ENCODE measurements at places on chromosomes 7 and 10.

DNA sequence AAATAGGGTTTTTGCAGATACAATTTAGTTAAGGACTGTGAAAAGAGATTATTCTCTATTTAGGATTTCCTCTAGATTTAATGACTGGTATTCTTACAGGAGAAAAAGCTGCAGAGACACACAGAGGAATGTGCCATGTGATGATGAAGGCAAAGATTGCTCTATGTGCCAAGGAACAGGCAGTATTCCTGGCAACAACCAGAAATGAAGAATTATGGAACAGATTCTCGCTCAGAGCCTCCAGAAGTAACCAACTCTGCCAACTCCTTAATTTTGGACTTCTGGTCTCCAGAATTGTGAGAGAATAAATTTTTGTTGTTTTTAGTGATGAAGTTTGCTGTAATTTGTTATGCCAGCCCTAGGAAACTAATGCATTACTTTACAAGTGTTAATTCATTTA is 307.6 kb upstream of the SEMA3A start:
- no peak for DNase-seq

DNA sequence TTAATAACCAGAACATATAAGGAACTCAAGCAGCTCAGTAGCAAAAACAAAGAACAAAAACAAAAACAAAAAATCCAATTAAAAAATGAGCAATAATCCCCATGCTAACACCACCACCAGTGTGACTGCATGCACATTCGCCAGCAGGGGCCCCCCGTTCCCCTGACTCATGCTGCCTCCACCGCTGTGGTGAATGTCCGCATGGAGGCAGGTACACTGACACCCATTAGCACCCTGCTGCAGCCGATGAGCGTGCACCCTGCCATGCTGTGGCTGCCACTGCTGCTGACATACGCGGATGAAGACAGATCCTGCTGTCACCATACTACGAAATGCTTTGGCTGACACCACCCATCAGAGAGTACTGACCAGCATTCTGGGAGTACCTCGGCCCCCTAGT is 321.6 kb upstream of the LRRTM3 start:
- no peak for DNase-seq

DNA sequence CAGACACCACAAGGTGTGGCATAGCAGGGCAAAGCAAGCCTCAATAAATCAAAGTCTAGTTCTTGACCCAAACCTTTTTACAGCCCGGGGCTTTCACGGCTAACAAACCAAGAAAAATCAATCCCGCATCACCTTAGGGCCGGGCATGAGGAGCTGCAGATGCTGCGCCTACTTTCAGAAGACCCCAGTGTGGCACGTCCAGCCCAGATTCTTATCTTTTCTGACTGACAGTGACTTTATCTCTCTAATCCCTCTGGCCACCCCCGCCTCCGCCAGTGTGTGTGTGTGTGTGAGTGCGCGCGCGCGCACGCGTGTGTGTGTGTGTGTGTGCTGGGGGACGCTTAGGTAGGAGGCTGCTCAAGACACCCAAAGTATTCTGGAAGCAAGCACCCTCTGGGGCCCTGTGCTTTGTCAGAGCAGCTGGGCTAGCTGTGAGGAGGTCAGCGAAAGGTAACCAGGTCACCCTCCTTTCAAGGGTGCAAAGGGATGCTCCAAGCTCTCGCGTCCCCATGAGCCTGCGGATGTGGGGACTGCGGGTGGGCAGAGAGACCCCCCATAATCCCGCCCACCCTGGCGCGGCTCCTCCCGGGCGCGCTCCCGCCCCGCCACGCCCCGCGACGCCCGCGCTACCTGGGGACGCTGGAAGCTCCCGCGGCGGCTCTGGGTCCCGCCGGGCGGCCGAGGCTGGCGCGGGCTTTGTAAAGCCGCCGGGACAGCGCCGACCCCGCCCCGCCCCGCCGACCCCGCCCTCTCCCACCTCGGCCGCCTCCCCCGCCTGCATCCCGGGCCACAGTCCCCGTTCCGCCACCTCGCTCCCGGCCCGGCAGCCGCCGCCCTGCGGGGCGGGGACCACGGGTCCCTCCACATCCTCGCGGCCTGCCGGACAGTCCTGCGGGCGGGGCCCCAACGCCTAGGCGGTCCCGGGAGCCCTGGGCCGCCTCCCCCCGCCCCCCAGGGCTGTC is 57.1 kb upstream of the RHOBTB1 start:
- peak; percentile 58 for DNase-seq

DNA sequence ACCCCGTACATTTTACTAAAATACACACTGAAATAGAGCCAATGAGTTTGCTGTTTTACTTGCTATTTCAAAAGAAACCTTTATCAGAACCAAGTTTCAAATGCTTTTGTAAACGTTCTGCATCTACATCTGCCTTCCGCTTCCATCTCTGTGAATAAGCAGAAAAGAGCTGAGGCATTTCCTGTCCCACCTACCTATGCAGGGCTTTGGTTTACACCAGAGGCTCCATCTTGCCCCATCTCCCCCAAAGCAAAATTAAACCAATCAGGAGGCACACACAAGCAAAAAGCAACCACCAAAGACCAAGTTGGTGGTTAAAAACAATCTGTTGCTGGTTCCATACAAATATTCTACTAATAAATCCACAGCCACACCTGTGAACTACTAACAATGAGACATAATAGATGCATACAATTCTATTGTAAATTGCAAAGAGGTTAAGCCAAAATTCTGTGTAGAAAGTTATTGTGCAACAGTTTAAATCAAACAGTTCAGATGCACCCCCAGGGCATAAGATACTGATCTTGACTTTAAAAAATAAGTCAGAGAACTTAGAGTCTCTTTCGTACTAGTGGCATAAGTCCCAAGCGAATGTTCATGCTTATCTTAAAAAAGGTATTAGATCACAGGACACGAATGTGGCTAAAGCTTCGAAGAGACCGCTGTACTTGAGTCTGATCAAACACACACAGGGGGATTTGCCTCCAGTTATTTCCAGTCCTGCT is 83.9 kb downstream of the FGFR2 start:
- no peak for DNase-seq

DNA sequence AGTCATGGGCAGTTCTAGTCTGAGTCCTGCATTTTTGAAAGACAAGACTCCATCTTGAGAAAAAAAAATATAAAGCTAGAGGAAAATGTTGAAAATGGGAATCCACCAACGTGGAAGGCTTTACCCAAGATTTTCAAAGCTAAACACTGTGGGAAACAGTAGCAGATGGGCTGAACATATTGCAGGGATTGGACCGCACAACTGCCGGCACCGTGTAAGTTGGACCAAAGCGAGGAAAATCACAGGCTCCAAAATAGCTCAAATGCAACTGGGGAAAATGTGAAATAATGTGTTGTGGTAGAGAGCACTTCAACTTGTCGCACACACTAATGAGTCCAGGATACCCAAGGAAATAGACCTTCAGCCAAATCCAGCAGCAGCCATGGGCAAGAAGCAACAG is 26.4 kb upstream of the ADRB1 start:
- no peak for DNase-seq

DNA sequence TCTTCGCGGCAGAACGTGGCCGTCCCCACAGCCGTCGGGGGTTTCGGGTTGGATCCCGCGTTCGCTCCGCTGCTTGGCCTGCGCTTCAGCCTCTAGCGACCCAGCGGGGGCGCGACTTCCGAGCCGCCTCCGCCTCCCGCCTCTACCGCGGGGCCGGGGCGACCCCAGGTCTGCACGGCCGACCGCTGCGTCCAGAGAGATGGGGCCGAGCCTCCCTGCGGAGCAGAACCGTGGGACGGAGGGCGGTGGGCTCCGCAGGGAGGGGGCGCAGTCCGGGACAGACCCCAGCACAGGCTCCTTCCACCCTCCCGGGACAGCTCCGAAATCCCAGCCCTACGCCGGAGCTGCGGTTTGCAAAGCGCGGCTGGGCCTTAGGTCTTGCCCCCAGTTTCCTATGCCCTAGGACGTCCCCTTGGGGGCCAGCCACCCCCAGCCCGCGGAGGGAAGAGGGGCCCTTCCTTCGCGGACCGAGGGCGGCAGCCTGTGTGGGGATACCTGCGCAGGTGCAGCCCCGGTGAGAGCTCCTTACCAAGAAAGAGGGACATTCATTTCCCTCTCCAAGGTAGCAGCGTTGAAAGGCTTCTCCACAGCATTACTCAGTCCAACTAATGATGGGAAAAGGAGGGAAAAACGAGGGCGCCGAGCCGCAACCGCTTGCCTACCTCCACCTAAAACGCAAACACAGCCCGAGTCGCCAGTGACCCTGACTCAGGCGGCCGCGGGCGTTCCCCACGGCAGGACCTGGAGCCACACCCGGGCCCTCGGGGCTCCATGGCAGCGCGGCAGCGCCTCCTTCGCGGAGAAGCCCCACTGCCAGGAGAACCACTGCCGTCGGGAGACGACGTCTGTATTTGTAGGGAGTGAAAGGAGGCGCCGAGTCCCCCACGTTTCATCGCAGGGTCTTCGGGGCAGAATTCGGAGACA is 115.7 kb downstream of the BMS1 start:
- DNase-seq = no peak

- DNase-seq = no peak
These were observed 197.5 kb downstream of the PTN start for GRCh38 chr7:137146012-137146455.

GRCh38 chr10:114103284-114103683 is 59.6 kb downstream of the ADRB1 start:
- DNase-seq = peak; percentile 55

DNA sequence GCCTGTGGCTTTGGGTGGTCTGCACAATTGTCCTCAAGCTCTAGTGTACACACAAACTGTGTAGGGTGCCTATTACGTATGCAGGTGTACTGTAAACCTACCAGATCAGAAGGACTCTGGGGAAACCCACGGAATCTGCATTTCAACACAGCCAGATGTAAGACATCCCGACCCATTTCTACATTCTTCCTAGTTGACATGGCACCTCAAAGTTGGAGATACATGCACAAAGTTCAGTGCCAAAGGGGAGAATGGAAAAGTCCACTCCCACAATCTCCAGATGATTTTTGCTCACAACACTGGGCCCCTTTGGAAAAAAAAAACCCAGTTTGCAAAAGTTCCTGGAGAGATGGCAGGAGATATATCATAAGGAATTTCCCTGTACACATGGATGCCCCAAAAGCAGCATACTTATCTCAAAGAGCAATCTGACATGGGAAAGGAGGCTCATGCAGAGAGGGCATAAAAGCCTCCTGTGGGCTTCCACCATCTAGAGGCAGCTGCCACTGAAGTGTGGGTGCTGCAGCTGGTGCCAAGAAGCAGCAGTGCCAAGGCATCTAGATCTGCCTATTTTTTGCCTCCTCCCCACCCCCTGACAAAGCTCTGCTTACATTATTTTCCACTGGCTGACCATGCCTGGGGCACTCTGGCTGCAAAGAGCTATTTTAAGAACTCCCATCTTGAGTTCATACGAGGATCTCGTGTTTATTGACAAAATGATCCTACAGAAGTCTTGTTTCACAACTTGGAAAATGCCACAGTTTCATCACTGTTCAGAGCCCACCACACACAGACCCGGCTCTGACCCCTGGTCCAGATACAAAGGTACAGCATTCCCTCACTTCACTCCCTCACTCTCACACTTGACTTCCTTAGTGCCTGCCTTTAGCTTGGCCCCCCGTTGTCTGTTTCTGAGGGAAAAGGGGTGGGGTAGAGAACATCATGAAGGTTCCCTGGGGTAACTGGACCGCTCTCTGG is 12.9 kb downstream of the TECTB start:
- no peak for DNase-seq

DNA sequence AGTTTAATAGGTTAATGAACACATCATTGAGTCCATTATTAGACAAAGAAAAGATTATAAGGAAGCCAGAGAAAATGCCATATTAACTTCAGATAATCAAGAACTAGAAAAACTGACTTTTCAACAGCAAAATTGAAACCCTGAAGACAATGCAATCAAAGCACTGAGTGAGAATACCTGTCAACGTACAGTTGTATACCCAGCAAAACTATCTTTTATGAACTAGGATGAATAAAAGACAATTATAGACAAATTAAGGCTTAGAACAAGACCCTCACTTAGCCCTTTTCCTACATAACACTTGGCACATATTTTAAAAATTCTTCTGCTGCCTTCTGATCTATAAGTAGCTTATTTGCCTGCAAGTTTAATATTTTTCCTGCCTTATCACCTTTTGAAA is 19.0 kb upstream of the DGKI start:
- DNase-seq = no peak

- no peak for DNase-seq
These were observed 810.7 kb downstream of the MAGI2 start for GRCh38 chr7:78642751-78643150.

- no peak for DNase-seq
These were observed 54.7 kb upstream of the BICC1 start for GRCh38 chr10:58457761-58458616.

- DNase-seq = no peak
These were observed 159.5 kb downstream of the GLI3 start for GRCh38 chr7:42077271-42078135.

DNA sequence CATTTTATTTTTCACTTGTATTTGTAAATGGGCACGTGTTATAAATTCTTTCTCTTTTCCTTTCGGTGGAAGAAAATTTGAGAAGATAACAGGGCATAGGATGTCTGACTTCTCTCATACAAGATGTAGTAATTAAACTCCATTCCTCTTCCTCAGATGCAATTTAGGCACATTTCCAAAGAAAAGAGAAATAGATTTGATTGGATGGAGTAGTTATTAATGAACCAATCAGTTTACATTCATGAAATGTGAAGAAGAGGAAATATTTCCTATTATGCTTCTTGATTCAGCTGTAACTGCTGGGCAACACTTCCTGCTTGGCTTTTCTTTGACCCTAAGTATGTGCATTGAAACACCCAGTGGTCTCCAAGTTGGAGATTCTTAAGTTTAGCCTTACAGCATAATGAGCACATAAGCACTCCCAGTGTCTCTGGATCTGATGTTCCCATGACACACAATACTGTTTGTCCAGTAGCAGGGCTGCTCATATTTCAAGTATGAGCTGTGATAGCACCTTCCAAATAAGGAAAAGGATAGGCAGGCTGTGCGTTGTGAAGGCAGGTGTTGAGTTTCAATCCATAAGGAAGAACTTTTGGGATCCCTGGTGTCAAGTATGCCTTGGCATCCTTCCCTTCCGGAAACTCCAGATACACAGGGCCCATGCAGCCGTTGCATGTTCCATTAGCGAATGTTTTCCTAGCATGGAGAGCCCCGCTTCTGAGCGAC is 33.4 kb upstream of the COBL start:
- no peak for DNase-seq

DNA sequence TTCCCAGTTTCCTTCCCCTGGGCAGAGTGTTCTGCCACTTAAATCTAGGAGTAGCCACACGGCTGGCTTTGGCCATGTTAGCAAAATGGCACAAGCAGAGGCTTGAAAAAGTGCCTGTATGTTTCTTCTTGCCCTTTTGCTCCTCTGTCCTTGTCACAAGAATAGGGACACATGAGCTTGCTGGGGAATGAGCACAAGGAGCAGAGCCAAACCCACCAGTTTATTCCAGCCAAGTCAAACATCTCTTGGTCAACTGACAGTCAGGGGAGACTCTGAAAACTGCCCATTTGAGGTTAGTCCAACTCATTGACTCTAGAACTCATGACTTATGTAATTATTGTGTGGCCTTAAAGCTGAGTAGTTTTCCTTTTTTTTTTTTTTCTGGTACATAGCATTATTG is 739.7 kb upstream of the FZD8 start:
- DNase-seq = no peak

DNA sequence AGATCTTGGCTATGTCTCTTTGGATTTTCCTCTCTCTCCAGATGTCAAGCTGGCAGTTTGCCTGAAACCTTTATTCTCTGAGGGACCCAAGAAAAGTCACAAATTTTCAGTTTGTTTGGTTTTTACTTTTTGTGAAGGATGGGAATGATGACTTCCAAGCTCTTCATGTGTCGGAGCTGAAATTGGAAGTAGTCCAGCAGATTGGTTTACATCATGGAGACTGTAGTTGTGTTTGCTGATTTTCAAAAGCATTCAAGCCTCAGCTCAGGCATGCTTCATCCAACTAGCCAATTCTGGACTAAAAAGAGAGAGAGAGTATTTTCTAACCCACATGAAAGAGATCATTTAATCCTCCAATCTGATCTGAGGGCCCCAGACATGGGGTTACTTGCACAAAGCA is 326.2 kb upstream of the AUTS2 start:
- DNase-seq = no peak
